ENCODE measurements at places on chromosomes 6 and 20.
A peak's percentile ranks its signal among the peaks of the same experiment; 100 is the strongest.

- peak overlapping the region; percentile 100 for H3K27ac ChIP-seq
- H3K4me1 ChIP-seq, result peaks cover 54% of the 10 kb centered on the region
- no peaks in the 10 kb centered on the region for H3K27me3 ChIP-seq
- peaks cover 4% of the 10 kb centered on the region for H3K36me3 ChIP-seq
- no peak for DNase-seq
- peak overlapping the region; percentile 85 for H3K4me3 ChIP-seq
Measured at GRCh38 chr20:38842026-38842425, 36.5 kb downstream of the PPP1R16B start.

GRCh38 chr6:37618916-37619590 is 78.6 kb downstream of the MDGA1 start:
- H3K36me3 ChIP-seq, result no peaks in the 10 kb centered on the region
- H3K4me3 ChIP-seq, result peak overlapping the region; percentile 28
- H3K4me1 ChIP-seq, result peaks cover 34% of the 10 kb centered on the region
- no peak for DNase-seq

GRCh38 chr6:75301088-75301487 is 16.5 kb upstream of the TMEM30A start:
- peaks cover 2% of the 10 kb centered on the region for H3K4me1 ChIP-seq
- H3K4me3 ChIP-seq, result no peak overlapping the region
- DNase-seq, result no peak
- H3K27ac ChIP-seq, result no peak overlapping the region
- H3K36me3 ChIP-seq, result no peaks in the 10 kb centered on the region

DNA sequence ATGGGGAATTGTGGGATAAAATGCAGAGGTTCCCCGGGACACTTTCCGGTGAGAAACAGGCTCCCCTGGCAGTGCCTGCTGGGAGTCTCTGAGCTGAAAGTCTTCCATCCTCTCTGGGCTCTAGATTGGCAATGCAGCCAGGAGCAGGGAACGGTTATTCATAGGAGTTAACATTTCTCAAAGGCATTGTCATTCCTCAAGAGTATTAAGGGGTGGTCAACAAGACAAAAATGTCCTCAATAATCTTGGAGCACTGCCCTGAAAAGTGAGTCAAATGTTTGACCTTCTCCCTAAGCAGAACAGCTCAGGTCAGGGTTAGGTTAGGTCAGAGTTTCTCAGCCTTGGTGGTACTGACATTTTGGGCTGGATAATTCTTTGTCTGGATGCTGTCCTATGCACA is 13.2 kb downstream of the BPIFB1 start:
- no peak overlapping the region for H3K27ac ChIP-seq
- peaks cover 19% of the 10 kb centered on the region for H3K27me3 ChIP-seq
- no peaks in the 10 kb centered on the region for H3K36me3 ChIP-seq
- H3K4me1 ChIP-seq, result peaks cover 8% of the 10 kb centered on the region
- no peak for DNase-seq
- no peak overlapping the region for H3K4me3 ChIP-seq

DNA sequence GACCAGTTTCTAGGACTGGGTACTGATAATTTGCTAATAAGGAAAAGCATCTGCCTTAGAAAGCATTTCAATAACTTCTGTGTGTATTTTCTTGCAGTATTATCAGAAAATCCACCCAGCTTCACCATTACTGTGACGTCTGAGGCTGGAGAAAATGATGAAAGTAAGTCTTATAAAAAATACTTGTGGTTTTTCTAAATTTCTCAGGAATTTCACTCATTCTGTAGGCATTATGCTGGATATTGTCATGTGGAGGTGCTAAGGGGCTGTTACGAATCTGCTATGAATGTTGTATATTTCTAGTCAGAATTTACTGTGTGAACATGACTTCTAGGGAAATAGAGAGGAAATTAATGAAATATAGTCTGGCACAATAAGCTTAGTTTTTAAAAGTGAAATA is 8.9 kb downstream of the RWDD1 start:
- peaks cover 25% of the 10 kb centered on the region for H3K4me1 ChIP-seq
- peak overlapping the region; percentile 21 for H3K27ac ChIP-seq
- H3K4me3 ChIP-seq, result no peak overlapping the region
- no peaks in the 10 kb centered on the region for H3K27me3 ChIP-seq
- H3K36me3 ChIP-seq, result peaks cover 16% of the 10 kb centered on the region

- peaks cover 4% of the 10 kb centered on the region for H3K36me3 ChIP-seq
- peaks cover 5% of the 10 kb centered on the region for H3K27me3 ChIP-seq
- H3K4me1 ChIP-seq, result no peaks in the 10 kb centered on the region
- no peak overlapping the region for H3K4me3 ChIP-seq
- DNase-seq, result no peak
Measured at GRCh38 chr6:72933233-72933632, 292.1 kb downstream of the KHDC1L start.

- peaks cover 40% of the 10 kb centered on the region for H3K4me1 ChIP-seq
- H3K27ac ChIP-seq, result peak overlapping the region; percentile 83
- H3K36me3 ChIP-seq, result peaks cover 12% of the 10 kb centered on the region
- no peak for DNase-seq
- peak overlapping the region; percentile 67 for H3K4me3 ChIP-seq
Measured at GRCh38 chr6:6002005-6002847, 4.5 kb downstream of the NRN1 start.

DNA sequence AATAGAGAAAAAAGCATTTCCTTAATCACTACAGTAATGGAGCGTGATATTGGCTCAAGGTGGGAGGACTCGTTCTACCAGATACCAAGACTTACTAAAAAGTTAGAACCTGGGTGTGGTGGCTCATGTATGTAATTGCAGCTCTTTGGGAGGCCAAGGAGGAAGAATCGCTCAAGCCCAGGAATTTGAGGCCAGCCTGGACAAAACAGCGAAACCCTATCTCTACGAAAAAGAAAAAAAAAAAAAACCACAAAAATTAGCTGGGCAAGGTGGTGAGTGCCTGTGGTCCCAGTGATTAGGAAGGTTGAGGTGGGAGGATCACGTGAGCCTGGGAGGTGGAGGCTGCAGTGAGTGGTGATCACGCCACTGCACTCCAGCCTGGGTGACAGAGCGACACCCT is 24.0 kb upstream of the ATRN start:
- no peak overlapping the region for H3K27ac ChIP-seq
- H3K27me3 ChIP-seq, result peaks cover 12% of the 10 kb centered on the region
- H3K4me3 ChIP-seq, result no peak overlapping the region
- no peaks in the 10 kb centered on the region for H3K4me1 ChIP-seq
- no peaks in the 10 kb centered on the region for H3K36me3 ChIP-seq

GRCh38 chr6:15086348-15087158 is 159.3 kb upstream of the JARID2 start:
- H3K27ac ChIP-seq, result no peak overlapping the region
- no peaks in the 10 kb centered on the region for H3K27me3 ChIP-seq
- H3K4me1 ChIP-seq, result no peaks in the 10 kb centered on the region
- no peak overlapping the region for H3K4me3 ChIP-seq

- no peaks in the 10 kb centered on the region for H3K36me3 ChIP-seq
- H3K4me3 ChIP-seq, result no peak overlapping the region
- no peaks in the 10 kb centered on the region for H3K27me3 ChIP-seq
- peak overlapping the region; percentile 84 for H3K27ac ChIP-seq
- H3K4me1 ChIP-seq, result peaks cover 13% of the 10 kb centered on the region
Measured at GRCh38 chr20:4169360-4170190, 154.2 kb upstream of the RNF24 start.

- H3K27me3 ChIP-seq, result peaks cover 6% of the 10 kb centered on the region
- DNase-seq, result no peak
- no peak overlapping the region for H3K4me3 ChIP-seq
- H3K36me3 ChIP-seq, result no peaks in the 10 kb centered on the region
- H3K27ac ChIP-seq, result no peak overlapping the region
- no peaks in the 10 kb centered on the region for H3K4me1 ChIP-seq
Measured at GRCh38 chr6:16004934-16005679, 123.8 kb upstream of the MYLIP start.

GRCh38 chr6:24107294-24107693 is 18.7 kb upstream of the NRSN1 start:
- H3K27me3 ChIP-seq, result peaks cover 10% of the 10 kb centered on the region
- H3K4me3 ChIP-seq, result no peak overlapping the region
- H3K36me3 ChIP-seq, result no peaks in the 10 kb centered on the region
- DNase-seq, result no peak
- no peaks in the 10 kb centered on the region for H3K4me1 ChIP-seq
- no peak overlapping the region for H3K27ac ChIP-seq

GRCh38 chr6:144955859-144956258 is 670.7 kb downstream of the UTRN start:
- peaks cover 9% of the 10 kb centered on the region for H3K27me3 ChIP-seq
- peaks cover 3% of the 10 kb centered on the region for H3K36me3 ChIP-seq
- no peaks in the 10 kb centered on the region for H3K4me1 ChIP-seq
- no peak overlapping the region for H3K4me3 ChIP-seq

GRCh38 chr20:56828402-56828801 is 199.3 kb downstream of the TFAP2C start:
- no peak overlapping the region for H3K27ac ChIP-seq
- no peak overlapping the region for H3K4me3 ChIP-seq
- H3K27me3 ChIP-seq, result peaks cover 18% of the 10 kb centered on the region
- no peak for DNase-seq
- no peaks in the 10 kb centered on the region for H3K4me1 ChIP-seq
- H3K36me3 ChIP-seq, result peaks cover 2% of the 10 kb centered on the region

- no peak overlapping the region for H3K27ac ChIP-seq
- H3K4me1 ChIP-seq, result peaks cover 26% of the 10 kb centered on the region
- peaks cover 17% of the 10 kb centered on the region for H3K27me3 ChIP-seq
- no peak overlapping the region for H3K4me3 ChIP-seq
- DNase-seq, result no peak
Measured at GRCh38 chr6:33865478-33866077, 61.8 kb upstream of the MLN start.

All from T-helper 17 cell (primary cell).